Stimulated activated CD4-positive, alpha-beta T cell treated with anti-CD3 and anti-CD28 coated beads, TNF-alpha, amount 100 ng/mL, for 1 hour (primary cell): ENCODE measurements at places on chromosomes 7 and 10.

GRCh38 chr7:37916673-37917660 is at the start of gene SFRP4:
Gene SFRP4, minus strand, starts transcription at chr7:37916817. Its CDS starts 280 bp downstream, at chr7:37916537.
- DNase-seq: no peak

GRCh38 chr7:144691240-144691639 is 144.6 kb downstream of the TPK1 start:
- no peak for DNase-seq

DNA sequence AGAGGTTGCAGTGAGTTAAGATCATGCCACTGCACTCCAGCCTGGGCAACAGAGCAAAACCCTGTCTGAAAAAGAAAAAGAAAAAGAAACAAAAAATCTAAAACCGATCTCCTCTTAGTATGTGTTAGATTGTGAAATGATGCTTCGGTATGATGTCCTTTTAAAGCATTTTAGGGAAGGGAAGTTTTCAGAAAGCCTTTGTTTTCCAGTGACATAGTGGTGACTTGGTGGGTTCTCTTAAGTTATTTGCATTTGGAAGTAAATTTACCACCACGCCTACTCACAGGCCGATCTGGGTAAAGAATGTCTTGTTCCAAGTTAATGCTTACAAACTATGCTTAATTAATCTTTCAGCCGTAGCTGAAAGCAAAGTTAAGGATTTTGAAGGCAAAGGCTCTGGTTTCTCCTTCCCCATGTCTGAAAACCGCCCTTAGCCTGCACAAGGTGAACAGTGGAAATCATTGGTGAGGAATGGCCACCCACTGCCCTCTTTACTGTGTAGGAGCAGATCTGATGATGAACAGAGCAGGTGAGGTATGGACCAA is 10.7 kb downstream of the MTURN start:
- DNase-seq: no peak

DNA sequence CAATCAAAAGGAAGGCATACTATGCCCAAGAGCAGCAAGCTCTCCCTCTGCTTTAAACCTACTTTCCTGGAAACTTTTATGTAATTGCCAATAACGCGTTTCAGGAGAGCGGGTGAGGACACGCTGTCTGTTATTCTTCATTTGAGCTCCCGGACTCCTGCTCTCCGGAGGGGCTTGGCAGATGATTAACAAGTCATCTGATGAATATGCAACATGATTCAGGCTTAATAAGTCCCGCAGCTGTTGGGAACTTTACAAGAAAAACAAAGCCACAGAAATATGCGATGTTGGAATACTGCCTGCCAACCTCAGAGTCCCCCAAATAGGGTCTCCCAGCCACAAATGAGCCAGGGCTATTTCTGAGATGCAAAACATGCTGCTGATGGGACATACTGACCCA is 348.0 kb downstream of the GPAM start:
- DNase-seq: no peak

DNA sequence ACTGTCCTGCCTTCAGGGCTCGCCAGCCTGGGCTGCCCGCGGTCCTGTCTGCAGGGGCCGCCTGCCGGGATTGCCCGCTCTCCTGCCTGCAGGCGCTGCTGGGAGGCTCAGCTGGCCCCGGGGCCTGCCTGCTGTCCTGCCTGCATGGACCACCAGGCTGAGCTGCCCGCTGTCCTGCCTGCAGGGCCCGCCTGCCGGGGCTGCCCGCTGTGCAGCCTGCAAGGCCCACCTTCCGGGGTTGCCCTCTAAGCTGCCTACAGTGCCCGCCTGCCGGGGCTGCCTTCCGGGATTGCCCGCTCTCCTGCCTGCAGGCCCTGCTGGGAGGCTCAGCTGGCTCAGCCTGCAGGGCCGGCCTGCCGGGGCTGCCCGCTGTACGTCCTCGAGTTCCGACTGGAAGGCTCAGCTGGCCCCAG is 164.4 kb downstream of the GLRX3 start:
- DNase-seq: no peak

DNA sequence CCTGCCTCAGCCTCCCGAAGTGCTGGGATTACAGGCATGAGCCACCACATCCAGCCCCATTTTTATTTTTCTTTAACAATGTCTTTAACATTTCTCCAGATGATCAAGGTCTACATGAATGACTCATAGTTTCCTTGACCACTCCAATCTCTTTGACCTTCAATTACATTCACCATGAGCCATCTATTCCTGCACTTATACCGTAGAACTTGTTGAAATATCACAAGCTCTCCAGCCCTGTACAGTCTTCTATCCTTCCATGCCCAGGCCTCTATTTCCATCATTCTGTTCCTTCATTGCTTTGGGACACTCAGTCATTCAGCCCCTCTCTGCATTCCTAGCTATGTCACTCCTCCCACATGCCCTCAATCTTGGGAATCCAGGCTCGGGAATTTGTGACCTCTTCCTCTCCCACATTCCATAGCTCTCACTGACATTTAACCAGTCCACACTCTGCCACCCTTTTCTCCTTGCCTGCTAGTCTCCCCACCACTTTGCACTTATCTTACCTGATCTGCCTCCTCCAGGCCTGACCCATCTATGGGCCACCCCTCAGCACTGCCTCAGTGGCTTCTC is 151.8 kb upstream of the STK17A start:
- DNase-seq: no peak
